Activated CD4-positive, alpha-beta T cell treated with anti-CD3 and anti-CD28 coated beads for 1 hour (primary cell): ENCODE measurements at places on chromosomes 7 and 10.

DNA sequence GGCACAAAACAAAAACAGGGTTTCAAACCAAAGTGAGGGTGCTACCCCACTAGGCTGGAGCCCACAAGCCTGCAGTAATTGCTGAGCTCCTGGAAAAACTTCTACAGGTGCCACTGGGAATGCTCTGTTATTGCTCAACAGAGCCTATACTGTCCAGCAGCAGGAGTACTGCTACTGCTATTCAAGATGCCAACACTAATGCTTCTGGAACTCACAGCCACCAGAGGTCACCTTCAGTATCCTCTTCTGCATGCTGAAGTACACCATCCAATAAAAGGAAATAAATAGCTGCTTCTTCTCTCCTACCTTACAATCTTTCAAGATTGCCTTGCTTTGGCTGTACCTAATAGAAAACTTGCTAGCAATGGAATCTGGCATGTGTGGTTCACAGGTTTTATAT is 222.0 kb downstream of the LRRN3 start:
- DNase-seq: no peak

- no peak for DNase-seq
Observed at GRCh38 chr7:22487978-22488642, 11.9 kb downstream of the STEAP1B start.

- no peak for DNase-seq
Observed at GRCh38 chr10:110160081-110160480, 47.3 kb upstream of the MXI1 start.

GRCh38 chr10:31320550-31321211 is 1.7 kb downstream of the ZEB1 start:
- no peak for DNase-seq

DNA sequence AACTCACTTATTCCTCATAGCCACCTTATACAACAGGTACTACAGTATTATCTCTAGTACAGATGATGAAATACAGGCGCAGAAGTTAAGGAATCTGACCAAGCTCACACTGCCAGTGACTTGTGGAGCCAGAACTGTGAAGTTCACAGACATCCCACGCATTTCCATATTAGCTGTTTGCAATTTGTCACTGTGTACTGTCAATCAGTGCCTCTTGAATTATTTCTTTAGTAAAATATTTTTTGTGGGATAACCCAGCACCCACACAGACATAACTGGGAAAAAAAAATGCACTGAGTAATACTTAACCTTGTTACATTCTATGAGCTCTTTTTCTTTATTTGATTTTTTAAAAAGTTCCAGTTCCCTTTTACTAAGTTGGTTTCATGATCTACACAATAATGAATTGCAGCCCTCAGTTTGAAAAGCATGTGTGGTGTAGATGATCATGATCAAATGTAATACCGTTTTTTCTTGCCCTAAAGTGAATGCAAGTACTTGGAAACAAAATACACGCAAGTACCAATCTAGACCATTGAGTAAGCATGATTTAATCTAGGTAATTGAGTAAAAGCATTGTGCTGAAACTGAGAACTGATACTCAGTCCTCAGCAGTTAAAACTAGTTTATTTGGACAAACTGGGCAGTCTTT is 14.1 kb downstream of the CUL1 start:
- DNase-seq: no peak

- DNase-seq: no peak
Observed at GRCh38 chr10:93152136-93152535, 78.4 kb downstream of the CYP26A1 start.

DNA sequence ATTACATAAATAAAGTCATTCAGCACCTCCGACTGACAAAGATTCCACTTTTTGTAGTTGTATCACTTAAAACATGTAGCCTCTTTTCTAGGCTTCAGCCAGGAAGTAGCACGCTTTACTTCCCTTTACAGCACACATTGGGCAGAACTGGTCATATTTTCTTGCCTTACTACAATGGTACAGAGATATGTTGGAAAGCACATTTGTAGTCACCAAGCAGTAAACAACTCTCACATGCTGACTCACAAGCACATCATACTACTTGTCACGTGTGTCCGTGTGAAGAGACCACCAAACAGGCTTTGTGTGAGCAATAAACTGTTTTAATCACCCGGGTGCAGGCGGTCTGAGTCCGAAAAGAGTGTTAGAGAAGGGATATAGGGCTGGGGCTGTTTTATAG is 1071.8 kb downstream of the DNAJB9 start:
- DNase-seq: no peak

GRCh38 chr10:60155099-60155877 is 234.4 kb downstream of the ANK3 start:
- no peak for DNase-seq

- no peak for DNase-seq
Observed at GRCh38 chr7:18894155-18894554, 223.3 kb downstream of the TWIST1 start.

DNA sequence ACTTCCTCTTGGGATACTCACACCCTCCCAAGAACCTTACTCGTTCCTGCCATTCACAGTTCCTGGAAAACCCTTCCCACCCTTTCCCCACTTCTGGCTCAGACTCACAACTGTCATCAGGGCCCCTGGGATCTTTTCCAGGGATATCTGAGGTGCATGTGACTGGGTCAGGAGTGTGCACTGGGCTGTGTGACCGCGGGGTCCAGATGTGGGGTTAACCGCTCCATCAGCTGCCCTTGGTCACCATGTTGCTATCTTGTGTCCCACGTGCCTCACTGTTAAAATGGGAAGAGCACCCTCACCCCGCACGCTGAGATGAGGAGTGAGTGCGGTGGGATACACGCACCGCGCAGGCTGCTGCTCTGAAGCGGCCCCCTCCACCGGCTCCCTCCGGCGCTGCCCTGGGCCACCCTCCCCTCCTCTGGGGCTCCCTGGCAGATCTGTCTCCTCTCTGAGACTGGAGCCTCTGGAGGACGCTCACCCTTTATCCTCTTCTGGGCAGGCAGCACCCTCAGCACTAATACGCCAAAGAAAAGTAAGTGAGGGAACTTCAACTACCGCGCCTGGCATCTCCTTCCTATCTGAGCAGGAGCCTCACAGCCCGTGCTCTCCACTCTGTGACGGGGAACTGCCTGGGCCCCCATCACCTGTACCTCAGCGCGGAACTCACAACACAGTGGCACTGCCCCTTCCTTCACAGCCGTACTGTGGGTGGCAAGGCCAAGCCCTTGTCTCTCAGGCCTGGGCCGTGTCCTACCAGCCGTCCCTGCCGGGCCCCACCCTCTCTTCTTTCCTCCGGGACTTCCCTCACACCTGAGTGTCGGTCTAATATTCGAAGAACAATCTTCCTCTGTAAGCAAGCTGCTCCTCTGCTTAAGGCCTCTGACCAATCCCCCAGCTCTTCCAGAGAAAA is 15.6 kb downstream of the COBL start:
- no peak for DNase-seq

- DNase-seq: no peak
Observed at GRCh38 chr7:47757921-47758411, 176.1 kb upstream of the TNS3 start.

GRCh38 chr7:150942001-150942590 is 36.0 kb downstream of the KCNH2 start:
- no peak for DNase-seq

DNA sequence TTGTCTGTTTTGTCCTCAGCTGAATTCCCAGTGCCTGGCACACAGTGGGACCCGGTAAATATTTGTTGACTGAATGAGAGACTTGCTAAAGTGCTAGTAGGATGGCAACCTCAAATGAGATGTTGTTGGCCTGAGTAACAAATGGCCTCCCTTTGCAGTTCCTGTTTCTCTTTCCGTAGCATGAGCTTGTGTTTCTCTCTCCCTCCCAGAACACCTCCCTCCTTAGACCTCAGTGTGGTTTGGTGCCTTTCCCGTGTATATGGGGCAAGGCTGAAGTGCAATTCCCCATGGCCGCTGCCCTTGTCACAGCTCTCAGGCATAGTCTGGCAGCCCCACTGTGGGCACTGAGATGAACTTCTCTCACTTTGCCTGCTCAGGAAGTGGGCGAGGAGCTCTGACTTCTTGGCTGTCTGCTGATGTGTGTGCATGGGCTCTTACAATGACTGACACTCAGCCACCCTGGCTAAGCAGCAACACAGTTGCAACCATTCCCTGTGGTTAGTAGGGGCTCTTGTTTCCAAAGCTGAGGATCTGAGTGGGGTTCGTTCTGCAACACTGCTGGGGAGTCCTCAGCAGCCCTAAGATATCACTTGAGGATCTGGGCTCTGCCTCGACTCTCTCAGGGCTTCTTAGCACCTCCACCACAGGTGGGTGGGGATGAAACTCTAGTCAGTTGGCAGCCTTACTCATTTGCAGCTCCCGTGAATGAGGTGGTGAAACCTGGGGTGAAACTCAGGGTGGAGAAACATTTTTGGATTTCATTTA is 136.1 kb downstream of the ICA1 start:
- peak; percentile 58 for DNase-seq

- no peak for DNase-seq
Observed at GRCh38 chr7:114631249-114631822, 216.7 kb downstream of the FOXP2 start.

DNA sequence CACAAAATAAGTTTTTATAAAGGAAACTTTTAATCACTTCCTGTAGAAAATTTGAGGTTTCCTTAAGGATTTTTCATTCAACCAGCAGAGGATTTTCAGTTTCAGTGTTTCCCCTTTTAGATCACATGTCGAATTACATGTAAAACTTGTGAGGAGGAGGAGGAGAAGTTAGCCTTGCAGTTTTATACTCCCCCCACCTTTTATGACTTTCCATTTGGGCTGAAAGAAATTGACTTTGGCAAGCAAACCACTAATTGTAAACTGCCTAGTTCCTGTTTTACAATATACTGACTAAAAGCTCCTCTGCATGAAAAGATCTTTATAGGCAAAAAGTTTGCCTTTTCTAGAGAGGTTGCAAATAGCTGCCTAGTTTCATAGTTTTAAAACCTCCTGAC is 3.0 kb downstream of the BAMBI start:
- DNase-seq: no peak

DNA sequence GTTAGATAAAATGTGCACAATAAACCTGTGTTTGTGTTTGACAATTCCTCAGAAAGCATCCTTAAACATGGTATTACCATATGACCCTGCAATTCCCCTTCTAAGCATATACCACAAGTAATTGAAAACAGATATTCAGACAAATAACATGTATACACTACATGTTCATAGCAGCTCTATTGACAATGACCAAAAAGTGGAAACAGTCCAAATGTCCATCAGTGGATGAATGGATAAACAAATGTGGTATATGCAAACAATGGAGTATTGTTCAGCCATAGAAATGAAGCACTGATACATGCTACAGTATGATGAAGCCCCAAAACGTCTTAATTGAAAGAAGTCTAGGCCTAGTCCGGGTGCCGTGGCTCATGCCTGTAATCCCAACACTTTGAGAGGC is 280.1 kb downstream of the OTUD1 start:
- DNase-seq: no peak

- DNase-seq: no peak
Observed at GRCh38 chr10:132612571-132613504, 75.3 kb downstream of the INPP5A start.

DNA sequence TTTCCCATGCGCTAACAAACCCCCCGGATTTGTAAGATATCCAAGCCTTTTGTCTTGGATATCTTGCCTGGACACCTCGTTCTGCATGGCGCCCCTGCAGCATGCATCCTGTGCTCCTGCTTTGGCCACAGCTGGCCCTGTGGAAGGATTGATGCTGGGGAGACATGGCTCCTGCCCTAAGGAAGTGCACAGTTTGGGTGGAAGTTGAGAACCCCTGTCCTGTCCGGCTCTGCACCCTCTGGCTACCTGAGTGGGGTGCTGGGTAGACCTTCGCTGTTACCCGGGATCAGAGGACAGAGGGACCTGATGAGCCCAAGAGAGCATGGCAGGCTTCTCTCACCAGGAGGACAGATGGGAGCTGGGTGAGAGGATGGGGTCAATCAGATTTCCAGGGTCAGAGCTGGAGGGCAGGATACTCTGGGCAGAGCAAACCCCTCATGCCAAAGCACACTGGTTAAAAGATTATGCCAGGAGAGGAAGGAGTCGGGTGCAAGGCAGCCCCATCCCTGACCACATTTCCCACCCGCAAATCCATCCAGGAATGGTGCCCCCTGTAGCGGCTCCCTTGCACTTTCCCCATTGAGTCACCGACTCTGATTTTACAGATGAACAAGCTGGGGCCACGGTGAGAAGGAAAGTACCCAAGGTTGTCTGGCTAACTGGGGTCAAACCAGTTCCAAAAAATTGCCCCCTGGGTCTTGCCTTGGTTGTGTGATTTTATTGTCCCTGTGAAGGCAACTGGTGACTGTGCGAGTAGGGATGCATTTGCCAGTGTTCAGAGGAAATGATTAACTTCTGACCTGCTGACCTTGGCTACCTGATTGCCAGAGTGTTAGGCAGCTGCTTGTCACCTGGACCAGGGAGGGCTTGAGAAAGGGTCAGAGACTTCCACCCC is 290.1 kb upstream of the ZMIZ1 start:
- DNase-seq: no peak

DNA sequence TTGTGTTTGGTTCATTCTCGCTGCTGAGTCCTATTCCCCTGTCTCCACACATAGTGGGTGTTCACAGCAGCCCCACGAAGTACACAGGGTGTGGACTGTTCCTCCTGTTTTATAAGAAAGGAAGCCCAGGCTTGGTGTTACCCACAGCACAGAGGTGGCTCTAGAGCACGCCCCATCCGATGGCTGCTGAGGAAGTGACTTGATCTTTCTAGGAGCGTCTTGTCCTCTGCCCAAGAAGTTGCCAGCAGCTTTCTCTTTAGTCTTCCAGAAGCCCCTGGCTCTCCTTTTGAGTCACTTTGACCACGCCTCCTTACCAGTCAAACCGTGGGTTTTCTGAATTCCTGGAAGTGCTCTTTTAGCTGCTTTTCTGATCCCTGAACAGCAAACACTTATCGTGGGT is 94.0 kb downstream of the GRK5 start:
- DNase-seq: peak; percentile 42

DNA sequence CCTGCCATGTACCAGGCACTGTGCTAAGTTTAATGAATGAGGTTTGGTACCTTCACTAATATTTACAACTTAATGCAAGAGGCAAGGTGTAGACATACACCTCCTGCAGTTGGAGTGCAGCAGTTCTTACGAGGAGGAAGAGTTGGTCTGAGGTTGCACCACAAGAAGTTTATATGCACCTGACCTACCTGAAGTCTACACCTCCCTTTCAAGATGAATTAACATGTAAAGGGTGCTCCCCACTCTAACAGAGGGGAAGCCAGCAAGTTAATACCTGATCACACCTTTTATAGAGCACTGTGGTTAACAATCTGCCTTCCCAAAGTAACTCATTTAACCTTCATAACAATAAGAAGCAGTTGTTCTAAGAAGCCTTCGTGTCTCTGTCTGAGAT is 120.0 kb downstream of the LYZL1 start:
- no peak for DNase-seq

GRCh38 chr7:23474829-23475575 is 4.7 kb upstream of the IGF2BP3 start:
- DNase-seq: no peak

GRCh38 chr7:106190589-106191330 is 78.6 kb upstream of the SYPL1 start:
- DNase-seq: no peak
